Activated naive CD8-positive, alpha-beta T cell treated with anti-CD3 and anti-CD28 coated beads for 36 hours (primary cell): ENCODE measurements at places on chromosomes 2 and 18. TPM values are rescaled to one million over a fixed set of nuclear protein-coding genes. Genes with fewer than 3 reads are reported as not detected.

LYPD1 gene
- not detected for total RNA-seq

IHH gene
- not detected for total RNA-seq

UGT1A3 gene
- not detected for total RNA-seq

PSMA8 gene
- total RNA-seq = 3.6 TPM

HK2 gene
- total RNA-seq = 102 TPM

DUSP28 gene
- 6.9 TPM for total RNA-seq

FRZB gene
- total RNA-seq = not detected

B3GNT7 gene
- total RNA-seq = 0.14 TPM

PCARE gene
- not detected for total RNA-seq

RGPD4 gene
- total RNA-seq = 0.87 TPM

CERKL gene
- 0.06 TPM for total RNA-seq

CCDC85A gene
- not detected for total RNA-seq

LAMA3 gene
- total RNA-seq = 0.31 TPM

NXPH2 gene
- total RNA-seq = not detected

NGEF gene
- total RNA-seq = not detected

CXCR2 gene
- total RNA-seq = 1.2 TPM

UGT1A7 gene
- total RNA-seq = not detected

- peak overlapping the region; percentile 46 for H3K4me3 ChIP-seq
- H3K27me3 ChIP-seq = peaks cover 48% of the 10 kb centered on the region
- H3K4me1 ChIP-seq = peaks cover 4% of the 10 kb centered on the region
- no peak for DNase-seq
Observed at GRCh38 chr2:20013126-20013849, 820 bp upstream of the MATN3 start.

DNA sequence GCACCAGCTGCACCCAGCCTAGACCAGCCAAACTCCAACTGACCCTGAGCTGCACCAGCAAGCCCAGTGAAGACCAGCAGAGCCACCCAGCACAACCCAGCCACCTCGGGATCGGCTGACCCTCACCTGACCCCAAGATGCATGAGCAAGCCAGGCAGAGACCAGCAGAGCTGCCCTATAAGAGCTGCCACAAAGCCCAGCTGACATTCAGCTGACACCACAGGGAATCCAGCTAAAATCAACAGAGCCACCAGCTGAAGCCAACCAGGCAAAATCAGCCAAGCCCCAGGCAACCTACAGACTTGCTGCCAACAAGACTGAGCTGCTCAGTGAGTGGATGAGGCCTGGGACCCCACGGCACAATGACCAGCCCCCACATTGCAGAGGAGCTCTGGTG is 54.6 kb downstream of the CYP27C1 start:
- no peaks in the 10 kb centered on the region for H3K27me3 ChIP-seq
- H3K27ac ChIP-seq = no peak overlapping the region
- H3K4me1 ChIP-seq = no peaks in the 10 kb centered on the region
- H3K4me3 ChIP-seq = no peak overlapping the region
- no peaks in the 10 kb centered on the region for H3K36me3 ChIP-seq

DNA sequence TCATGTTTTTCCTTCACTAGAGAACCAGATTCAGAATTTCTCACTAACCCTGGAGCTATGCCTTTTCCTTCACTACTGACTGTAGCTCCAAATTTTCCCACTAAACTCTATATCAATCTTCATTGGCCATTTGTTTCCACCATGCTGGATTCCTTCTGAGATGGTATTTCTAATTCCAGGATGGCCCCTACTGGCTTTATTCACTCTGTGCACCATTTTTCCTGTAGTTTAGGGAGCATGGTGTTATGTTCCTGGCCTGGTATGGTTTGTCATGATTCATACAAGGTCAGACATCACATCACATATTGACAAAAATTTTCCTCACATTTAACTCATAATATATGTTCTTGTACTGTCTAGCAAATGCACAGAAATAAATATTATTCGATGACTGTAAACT is 229.2 kb upstream of the TFPI start:
- no peak overlapping the region for H3K27ac ChIP-seq
- no peak for DNase-seq
- H3K36me3 ChIP-seq = no peaks in the 10 kb centered on the region
- no peak overlapping the region for H3K4me3 ChIP-seq

GRCh38 chr2:134988994-134989605 is 58.1 kb downstream of the MAP3K19 start:
- H3K4me1 ChIP-seq = peaks cover 4% of the 10 kb centered on the region
- H3K27ac ChIP-seq = no peak overlapping the region
- no peak for DNase-seq
- H3K4me3 ChIP-seq = no peak overlapping the region

- no peaks in the 10 kb centered on the region for H3K4me1 ChIP-seq
- H3K27ac ChIP-seq = no peak overlapping the region
- H3K27me3 ChIP-seq = no peaks in the 10 kb centered on the region
- no peak overlapping the region for H3K4me3 ChIP-seq
- DNase-seq = no peak
Observed at GRCh38 chr2:180370511-180371205, 363.6 kb upstream of the CWC22 start.

DNA sequence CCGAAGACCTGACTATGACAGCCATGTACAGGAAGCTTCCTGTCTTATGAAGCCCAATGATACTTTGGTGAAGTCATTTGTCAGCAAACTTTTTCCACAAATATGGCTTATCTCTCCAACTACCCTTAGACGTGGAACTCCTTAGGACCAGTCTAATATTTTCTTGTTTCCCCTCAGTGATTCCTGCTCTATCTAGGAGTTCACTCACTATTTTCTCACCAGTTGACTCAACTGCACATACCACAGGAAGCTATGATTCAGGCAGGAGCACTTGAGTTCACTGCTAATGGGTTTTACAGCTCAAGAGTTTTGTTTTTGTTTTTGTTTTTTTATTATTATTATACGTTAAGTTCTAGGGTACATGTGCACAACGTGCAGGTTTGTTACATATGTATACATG is 109.3 kb downstream of the ANTXR1 start:
- peaks cover 1% of the 10 kb centered on the region for H3K4me1 ChIP-seq
- no peak overlapping the region for H3K4me3 ChIP-seq
- no peaks in the 10 kb centered on the region for H3K27me3 ChIP-seq
- no peak for DNase-seq
- H3K27ac ChIP-seq = no peak overlapping the region

- H3K36me3 ChIP-seq = no peaks in the 10 kb centered on the region
- H3K4me1 ChIP-seq = no peaks in the 10 kb centered on the region
- no peak overlapping the region for H3K4me3 ChIP-seq
- H3K27me3 ChIP-seq = peaks cover 3% of the 10 kb centered on the region
- no peak for DNase-seq
- H3K27ac ChIP-seq = no peak overlapping the region
Observed at GRCh38 chr2:145197944-145198343, 678.0 kb upstream of the ZEB2 start.

DNA sequence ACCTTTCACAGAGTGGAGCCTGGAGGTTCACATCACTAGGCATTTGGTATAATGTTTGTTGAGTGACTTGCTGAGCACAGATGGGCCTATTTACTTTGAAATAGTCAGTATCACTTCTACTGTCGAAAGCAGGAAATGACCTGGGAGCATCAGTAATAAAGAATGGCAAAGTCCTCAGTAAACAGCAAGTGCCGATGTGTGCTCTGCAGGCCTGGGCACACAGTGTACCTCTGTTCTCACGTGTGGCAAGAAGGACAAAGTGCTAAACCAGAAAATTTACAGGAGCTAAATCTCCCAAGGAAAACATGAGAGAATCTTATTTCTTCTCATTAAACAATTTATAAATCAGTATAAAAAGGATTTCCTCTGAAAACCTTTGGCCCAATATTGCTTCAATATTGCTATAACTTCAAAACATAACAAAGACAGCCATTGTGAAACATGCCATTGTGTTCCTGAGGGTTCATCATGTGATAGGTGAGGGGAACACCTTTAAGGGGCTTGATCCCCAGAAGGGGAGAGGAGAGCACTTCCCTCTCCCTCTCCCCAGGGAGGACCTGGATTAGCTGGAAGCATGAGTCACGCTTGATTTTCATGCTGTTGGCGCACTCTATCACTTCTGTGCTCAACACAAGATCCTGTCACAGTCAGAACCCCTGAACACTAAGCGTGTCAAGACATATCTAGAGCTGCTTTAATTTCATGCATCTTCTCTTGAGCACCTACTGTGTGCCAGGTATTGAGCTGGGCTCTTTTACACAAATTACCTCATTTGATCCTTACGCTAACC is 131.5 kb upstream of the SMAD2 start:
- H3K27me3 ChIP-seq = peaks cover 31% of the 10 kb centered on the region
- no peaks in the 10 kb centered on the region for H3K4me1 ChIP-seq
- H3K4me3 ChIP-seq = no peak overlapping the region
- H3K36me3 ChIP-seq = no peaks in the 10 kb centered on the region

DNA sequence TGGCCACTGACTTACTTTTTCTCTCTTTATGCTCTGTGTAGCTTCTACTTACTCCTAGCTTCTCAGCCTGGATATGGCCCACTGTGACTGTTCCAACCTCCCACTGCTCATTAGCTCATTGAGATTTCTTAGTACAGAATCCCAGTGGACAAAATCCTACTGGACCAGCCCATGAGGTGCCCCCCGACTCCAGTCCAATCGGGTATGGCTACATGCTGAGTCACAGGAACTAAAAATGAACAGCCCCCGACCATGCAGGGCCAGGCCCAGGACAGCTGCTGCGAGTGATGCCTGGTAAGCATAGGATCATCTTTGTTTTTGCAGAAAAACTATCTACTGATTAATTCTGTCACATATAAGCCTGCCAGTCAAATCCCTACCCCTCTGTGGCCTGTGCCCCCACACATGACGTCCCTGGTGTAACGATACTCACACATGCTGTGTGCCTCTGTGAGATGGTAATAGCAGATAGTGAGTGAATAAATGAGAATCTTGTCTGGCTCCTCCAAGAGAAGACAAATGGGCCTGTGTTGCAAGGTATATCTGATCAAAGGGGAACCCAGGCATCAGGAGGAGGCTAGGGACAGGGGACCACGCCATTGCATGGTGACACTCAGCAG is 85.9 kb upstream of the KLF7 start:
- no peak overlapping the region for H3K27ac ChIP-seq
- peaks cover 4% of the 10 kb centered on the region for H3K4me1 ChIP-seq
- H3K27me3 ChIP-seq = peaks cover 4% of the 10 kb centered on the region
- H3K36me3 ChIP-seq = no peaks in the 10 kb centered on the region

DNA sequence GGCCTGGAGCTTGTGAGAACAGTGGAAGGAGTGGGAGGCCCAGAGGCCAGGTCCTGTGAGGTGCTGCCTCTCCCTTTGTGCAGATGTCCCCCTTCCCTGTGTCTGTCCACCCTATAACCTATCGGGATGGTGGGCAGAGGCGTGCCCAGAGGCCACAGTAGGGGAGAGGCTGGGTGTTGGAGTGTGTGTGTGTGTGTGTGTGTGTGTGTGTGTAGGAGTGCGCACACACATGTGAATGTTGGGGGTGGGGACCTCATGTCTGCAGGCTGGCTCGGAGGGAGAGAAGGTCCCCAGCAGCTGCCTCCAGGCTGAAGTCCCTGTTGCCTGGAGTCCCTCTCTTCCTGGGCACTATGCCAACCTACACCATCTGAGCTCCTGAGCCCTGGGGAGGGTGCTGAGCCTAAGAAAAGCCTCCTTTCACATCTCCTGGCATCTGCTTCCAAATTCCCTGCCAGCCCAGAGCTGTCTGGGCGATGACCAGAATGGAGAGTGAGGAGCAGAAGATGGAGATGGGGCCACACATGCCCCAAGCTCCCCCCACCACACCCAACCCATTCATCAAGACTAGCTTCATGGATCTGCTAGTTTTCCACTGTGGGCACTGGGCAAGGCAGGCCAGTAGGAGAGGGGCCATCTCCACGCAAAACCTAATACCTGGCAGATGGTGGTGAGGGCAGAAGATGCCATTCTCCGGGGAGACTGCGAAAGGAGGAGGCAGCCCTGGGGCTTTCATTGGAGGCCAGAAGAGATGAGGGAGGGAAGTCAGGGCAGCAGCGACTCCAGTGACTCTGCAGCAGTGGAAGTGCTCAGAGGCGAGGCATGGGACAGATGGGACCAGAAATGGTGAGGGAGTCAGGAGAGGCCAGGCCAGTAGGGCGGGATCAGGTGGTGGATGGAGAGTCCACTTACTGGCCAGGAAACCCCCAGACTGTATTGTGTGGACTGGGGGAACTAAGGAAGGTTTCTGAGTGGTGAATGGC is 20.3 kb downstream of the KCNK3 start:
- no peak for DNase-seq
- H3K27me3 ChIP-seq = no peaks in the 10 kb centered on the region
- no peak overlapping the region for H3K27ac ChIP-seq
- H3K4me3 ChIP-seq = no peak overlapping the region
- no peaks in the 10 kb centered on the region for H3K4me1 ChIP-seq

GRCh38 chr2:127941461-127941860 is 55.7 kb upstream of the AMMECR1L start:
- peaks cover 13% of the 10 kb centered on the region for H3K36me3 ChIP-seq
- H3K27me3 ChIP-seq = no peaks in the 10 kb centered on the region
- H3K4me3 ChIP-seq = no peak overlapping the region
- DNase-seq = no peak

GRCh38 chr2:240130393-240131195 is 5.5 kb downstream of the COPS9 start:
- H3K4me1 ChIP-seq = peaks cover 19% of the 10 kb centered on the region
- no peak overlapping the region for H3K27ac ChIP-seq
- peaks cover 27% of the 10 kb centered on the region for H3K36me3 ChIP-seq
- H3K27me3 ChIP-seq = no peaks in the 10 kb centered on the region
- DNase-seq = no peak

- no peak overlapping the region for H3K27ac ChIP-seq
- H3K36me3 ChIP-seq = no peaks in the 10 kb centered on the region
- H3K27me3 ChIP-seq = no peaks in the 10 kb centered on the region
- no peaks in the 10 kb centered on the region for H3K4me1 ChIP-seq
- DNase-seq = no peak
- H3K4me3 ChIP-seq = no peak overlapping the region
Observed at GRCh38 chr2:124151691-124152090, 126.6 kb downstream of the CNTNAP5 start.

DNA sequence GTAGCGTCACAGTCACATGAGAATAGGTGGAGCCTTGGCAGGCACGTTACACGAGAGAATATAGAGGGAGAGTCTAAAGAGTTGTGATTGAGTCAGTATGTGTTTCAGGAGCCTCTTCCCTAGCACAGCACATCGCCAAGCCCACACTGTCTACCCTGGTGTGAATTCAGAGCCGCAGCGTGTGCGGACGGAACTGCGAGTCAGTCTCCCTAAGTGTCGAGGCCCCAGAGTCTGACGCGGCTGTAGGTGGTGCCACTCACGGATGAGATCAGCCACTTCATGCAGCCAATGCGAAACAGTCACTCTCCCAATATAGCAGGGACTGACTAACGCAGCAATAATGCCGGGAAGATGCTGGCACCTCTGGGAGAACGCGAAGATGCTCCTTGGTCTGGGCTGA is 587.3 kb upstream of the ID2 start:
- no peak for DNase-seq
- no peak overlapping the region for H3K4me3 ChIP-seq
- H3K36me3 ChIP-seq = no peaks in the 10 kb centered on the region
- H3K4me1 ChIP-seq = no peaks in the 10 kb centered on the region
- H3K27me3 ChIP-seq = no peaks in the 10 kb centered on the region

DNA sequence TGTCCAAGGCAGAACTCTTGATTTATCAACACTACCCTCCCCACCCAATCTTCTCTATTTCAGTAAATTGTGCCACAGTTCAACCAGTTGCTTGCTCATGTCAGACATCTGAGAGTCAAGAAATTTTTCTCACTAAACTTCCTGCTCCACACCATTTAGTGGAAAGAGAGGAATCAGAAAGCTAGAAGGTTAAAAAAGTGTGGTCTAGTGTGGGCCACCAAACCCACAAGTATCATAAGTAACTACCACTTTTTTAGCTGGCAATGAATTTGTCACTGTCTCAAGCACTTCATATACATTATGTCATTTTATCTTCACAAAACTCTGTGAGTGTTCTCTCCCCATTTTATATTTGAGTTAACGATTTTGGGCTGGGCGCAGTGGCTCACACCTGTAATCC is 16.6 kb upstream of the MSTN start:
- DNase-seq = no peak
- H3K4me3 ChIP-seq = no peak overlapping the region
- peaks cover 8% of the 10 kb centered on the region for H3K27me3 ChIP-seq
- H3K36me3 ChIP-seq = no peaks in the 10 kb centered on the region
- no peak overlapping the region for H3K27ac ChIP-seq
